ENCODE measurements at places on chromosomes 5 and 9.

DNA sequence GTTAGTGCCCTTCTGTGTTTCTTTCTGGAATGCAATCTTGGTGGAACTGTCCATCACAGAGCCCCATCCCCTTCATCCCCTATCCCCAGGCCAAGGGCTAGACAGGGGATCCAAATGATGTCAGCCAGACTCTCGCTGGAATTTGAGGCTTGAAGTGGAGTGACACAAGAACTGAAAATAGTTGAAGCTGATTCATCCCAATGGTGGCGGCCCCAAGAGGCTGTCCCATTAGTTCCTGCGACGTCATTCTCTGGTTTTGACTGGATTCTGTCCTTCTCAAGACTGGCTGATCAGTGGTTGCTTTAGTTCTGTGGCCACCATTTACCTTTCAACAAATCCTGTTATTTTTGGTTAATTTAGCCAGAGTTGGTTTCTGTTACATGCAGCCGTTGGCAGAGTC, 59.9 kb downstream of the SUB1 start:
- no peak for DNase-seq

DNA sequence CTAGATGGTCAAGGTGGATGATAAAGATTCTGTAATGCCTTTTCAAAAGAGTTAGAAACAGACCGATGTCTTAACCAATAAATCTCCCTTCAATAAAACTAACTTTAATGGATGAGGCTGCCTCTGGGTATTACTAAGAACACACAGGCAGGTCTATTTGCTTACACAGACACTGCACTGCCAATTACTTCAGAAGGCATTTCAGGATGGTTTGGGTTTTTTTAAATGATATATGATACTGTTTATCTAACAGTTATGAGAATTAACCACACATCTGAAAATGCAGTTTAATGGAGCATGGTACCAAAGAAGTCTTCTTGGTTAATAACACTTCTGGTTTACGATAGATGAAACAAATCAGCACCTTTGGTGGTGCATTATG, 367.9 kb upstream of the GRAMD2B start:
- no peak for DNase-seq

DNA sequence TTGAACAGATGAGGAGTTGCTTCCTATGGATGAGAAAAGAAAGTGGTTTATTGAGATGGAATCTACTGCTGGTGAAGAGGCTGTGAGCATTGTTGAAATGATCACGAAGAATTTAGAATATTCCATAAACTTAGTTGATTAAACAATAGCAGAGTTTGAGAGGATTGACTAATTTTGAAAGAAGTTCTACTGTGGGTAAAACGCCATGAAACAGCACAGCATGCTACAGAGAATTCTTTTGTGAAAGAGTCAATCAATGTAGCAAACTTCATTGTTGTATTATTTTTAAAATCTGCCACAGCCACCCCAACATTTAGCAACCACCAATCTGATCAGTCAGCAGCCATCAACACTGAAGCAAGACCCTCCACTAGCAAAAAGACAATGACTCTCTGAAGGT, 309.1 kb downstream of the SPOCK1 start:
- no peak for DNase-seq

DNA sequence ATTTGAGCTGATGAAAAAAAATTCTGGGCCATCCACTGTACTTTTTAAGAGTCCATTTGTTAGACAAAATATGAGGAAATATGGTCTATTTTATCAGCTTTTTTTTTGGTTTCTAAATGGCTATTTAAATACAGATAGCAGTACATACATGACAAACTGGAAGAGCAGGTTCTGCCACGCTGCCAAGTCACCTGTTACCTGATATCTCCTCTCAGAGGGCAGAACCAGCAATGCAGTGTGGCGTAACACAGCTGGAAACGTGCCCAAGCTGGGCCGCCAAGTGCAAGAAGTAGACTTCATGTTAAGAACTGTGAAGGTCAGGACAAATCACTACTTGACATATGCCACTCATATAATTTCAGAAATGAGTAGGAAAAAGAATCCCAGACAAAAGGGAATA, 8.1 kb downstream of the MCIDAS start:
- no peak for DNase-seq

- no peak for DNase-seq
Measured at GRCh38 chr9:114218264-114219120, 63.2 kb downstream of the COL27A1 start.

DNA sequence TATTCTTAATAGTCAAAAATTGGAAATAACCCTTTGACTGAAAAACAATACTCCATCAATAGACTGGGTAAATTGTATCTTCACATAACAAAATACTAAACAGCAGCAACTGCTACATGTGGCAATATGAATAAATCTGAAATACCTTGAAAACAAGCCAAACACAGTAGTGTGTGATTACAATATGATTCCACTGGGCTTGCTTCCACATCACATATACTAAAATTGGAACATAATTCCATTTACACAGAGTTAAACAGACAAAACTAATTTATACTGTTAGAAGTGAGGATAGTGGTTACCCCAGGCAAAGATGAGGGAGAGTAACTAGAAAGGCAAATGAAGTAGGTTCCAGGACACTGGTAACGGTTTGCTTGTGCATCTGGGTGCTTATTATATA, 20.4 kb downstream of the FNIP1 start:
- no peak for DNase-seq

- no peak for DNase-seq
Measured at GRCh38 chr9:37038943-37039464, 4.9 kb upstream of the PAX5 start.

DNA sequence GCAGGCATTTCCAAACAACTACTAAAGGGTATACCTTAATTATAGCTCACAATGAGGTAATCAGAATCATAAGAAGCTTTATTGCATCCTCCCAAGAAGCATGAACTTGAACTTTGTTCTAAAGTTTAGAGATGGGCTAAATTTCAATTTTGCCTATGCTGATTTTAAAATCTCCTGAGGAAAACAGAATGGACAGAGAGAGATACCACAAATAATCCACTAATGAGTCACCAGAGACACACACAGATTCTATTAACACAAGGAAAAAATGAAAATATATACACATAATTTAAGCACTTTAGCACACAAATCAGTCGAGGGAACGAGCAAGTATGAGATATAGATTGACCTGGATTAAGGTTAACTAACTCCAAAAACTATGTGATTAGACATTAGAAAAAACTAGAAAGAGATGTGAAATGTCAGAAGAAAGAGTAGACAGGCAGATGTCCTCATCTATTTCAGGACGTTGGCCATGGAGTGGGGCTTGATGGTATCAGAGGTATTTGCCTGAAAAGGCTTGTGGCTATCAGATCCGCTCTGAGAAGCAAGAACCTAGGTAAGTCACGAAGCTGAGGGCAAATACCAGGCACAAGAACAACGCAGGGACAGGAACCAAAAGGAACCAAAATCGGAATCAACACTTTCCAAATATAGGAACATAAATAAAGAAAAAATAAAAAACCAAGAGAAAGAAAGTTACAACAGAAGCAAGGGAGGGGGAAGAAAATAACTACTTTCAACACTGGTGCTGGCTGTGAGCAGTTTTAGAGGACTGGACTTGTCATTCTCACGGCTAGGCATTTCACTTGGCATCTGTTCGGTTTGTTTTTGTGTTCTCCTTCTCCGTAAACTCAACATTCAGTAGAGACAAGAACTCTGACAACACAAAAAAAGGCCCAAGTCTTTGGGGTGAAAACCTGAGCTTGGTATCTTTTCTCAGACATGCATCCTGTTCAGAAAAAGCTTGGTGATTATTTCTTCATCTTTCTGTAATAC, 294.6 kb upstream of the PUM3 start:
- DNase-seq: no peak

- no peak for DNase-seq
Measured at GRCh38 chr5:6342689-6343315, 35.5 kb downstream of the MED10 start.

DNA sequence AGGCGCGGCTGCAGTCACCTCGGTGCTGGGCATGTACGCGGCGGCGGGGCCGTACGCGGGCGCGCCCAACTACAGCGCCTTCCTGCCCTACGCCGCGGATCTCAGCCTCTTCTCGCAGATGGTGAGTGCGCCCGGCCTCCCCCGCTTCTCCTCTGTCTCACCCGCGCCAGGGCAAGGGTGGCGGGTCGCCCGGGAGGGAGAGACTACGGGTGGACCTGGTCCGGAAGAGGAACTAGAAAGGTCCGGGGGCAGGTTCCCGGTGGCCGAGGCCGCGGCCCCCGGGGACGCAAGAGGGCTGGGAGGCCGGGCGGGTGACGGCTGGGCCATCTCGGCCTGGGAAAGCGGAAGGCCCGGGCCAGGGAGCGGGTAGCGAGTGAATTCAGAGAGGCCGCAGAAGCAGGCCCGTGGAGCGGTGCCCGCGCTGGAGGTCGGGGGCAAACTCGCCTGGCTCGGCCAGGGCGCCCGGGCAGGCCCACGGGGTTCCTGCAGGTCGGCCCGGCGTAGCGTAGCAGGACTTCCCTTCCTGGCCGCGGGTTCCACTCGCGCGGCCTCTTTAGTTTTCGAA, 711 bp downstream of the IRX1 start:
- no peak for DNase-seq

DNA sequence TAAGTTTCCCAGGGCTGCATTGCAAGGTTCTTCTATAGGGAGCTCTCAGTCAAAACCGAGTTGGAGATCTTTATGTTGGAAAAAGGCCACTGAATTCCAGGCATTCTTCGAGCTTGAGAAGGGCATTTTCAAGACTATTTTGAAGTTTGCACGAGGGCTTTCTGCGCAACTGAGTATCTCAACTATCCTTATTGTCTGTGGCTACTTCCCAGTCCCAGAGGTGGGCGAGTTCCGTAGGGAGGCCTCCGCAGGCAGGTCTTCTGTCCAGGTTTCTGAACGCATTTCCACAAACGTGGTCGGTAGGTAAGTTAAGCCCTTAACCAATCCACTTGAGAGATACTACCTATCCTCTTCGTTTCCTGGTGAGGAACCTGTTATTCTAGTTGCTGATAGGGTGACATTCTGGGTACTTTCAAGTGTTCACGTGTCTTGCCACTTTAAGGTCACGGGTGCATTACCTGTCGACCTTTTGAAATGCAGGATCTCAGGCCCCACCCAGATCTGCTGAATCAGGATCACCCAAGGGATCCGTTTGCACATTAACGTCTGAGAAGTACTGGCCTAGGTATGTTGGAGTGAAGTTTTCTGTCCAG, 51.4 kb upstream of the TJP2 start:
- no peak for DNase-seq

DNA sequence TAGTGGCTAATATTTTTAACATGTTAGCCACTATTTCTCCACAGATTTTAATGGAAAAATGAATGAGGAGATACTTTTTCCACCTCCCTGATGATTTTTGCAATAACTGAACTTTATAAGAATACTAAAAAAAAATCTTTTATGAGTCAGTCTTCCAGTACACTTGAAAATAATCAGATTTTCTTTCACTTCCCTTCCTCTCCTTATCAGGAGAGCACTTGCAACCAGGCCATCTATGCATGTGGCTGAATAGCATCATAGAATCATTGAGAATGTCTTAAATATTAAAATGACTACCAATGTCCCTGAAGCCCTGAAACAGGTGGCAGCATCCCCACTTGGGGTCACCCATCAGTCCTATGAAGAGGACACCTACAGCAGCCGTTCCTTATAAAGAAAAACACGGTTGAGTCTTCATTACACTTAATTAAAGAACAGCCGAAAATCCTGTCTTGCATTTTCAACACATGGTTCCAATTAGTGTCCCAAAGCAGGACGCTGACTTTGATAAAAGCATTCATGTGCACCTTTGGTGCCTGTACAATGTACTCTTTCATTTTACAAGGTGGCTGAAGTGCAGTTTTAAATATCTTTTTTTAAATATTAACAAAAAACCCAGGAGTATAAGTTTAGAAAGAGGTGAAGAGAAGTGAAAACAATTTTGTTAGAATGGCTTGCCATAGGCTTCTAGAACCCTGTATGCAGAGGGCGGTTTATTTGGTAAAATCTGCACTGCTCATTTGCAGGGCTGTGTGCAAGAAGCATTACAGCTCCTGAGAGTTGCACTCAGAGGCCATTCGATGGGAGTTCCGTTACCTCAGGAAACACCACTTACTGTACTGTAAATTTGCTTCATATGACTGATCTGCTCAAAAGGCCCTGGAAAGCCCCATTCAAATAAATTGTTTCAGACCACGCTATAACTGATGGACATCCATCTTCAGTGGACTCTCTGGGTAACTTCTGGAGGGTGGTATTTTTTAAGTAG, 106.9 kb upstream of the VCAN start:
- no peak for DNase-seq

DNA sequence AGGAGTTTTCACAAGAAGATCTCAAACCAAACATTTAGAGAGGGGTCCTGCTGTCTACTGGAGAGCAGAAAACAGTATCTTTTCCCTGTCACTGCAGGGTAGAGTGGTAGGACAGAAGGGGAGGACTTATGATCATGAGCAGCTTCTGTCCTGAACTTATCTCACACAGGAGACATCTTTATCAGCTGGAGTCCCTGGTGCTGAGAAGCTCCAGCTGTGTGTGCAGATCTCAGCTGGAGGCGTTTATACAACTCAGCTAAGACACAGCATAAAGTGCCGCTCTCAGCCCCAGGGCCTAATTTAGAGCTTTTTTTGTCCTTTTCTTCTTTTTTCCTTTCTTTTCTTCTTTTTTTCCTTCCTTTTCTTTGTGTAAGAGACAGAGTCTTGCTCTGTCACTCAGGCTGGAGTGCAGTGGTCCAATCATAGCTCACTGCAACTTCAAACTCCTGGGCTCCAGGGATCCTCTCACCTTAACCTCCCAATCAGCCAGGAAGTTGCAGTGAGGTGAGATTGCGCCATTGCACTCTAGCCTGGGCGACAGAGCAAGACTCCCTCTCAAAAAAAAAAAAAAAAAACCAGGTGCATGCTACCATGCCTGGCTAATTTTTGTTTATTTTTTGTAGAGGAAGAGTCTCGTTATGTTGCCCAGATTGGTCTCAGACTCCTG, 31.9 kb downstream of the CCDC125 start:
- DNase-seq: no peak

DNA sequence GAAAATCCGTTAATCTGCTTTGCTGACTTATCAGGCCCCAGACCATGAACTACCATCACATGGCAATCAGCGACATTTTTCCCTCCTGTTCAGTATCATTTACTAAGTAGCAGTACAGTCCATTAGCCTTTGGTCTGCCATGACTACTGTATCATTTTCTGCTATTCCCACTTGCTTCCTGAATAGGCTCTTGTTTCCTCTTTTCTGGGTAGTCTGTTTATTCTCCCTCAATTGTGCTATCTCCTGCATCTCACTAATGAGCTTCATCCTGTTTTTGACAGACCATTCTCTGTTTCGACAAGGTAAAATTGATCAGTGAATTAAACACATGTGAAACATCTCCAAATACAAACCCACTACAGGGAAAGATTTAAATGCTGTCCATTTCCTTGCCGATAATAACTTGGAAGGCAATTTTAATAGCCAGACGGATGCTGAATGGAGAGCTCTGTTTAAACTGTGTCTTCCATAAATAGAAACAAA, 263.5 kb upstream of the ANKRD55 start:
- DNase-seq: no peak
